ENCODE measurements at places on chromosomes 2 and 18. TPM values are rescaled to one million over a fixed set of nuclear protein-coding genes. Genes with fewer than 3 reads are reported as not detected.

- no peak for DNase-seq
Observed at GRCh38 chr2:61771904-61772845, 81.7 kb downstream of the FAM161A start.

- no peak for DNase-seq
Observed at GRCh38 chr2:16617282-16618266, 48.1 kb downstream of the CYRIA start.

DNA sequence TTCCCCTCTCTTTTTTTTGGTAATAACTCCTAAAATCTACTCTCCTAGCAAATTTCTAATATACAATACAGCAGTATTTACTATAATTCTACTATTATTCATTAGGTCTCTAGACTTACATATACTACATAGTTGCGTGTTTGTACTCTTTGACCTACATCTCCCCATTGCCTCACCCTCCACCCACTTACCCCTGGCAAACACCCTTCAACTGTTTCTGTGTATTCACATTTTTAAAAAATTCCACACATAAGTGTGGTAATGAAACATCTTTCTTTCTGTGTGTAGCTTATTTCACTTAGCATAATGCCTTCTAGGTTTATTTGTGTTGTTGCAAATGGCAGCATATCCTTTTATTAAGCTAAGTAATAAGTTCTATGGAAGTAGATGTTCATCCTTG is 336.0 kb downstream of the CCDC85A start:
- no peak for DNase-seq

DNA sequence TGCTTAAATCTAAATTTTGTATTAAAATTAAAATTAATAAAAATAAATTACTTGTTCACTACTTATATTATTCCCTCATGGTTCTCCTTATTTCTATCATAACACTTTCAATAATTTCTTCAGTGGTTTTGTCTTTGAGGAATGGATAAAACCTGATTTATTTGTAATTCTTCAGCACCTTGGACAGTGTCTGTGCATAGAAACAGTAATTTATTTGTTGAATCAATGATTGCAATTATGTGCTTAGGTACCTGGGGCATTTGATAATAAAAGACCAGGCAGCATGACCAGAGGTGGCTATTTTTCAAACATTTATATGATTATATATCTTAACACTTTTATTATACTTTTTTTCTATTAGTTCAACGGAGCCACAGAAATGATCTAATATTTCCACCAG is 1062.7 kb downstream of the DSC3 start:
- no peak for DNase-seq

- no peak for DNase-seq
Observed at GRCh38 chr2:201768918-201769317, 11.8 kb downstream of the ALS2 start.

Gene EPB41L3
- polyA plus RNA-seq, result 42.0 TPM

- DNase-seq, result no peak
Observed at GRCh38 chr2:134052173-134052572, 201.7 kb upstream of the MGAT5 start.

DNA sequence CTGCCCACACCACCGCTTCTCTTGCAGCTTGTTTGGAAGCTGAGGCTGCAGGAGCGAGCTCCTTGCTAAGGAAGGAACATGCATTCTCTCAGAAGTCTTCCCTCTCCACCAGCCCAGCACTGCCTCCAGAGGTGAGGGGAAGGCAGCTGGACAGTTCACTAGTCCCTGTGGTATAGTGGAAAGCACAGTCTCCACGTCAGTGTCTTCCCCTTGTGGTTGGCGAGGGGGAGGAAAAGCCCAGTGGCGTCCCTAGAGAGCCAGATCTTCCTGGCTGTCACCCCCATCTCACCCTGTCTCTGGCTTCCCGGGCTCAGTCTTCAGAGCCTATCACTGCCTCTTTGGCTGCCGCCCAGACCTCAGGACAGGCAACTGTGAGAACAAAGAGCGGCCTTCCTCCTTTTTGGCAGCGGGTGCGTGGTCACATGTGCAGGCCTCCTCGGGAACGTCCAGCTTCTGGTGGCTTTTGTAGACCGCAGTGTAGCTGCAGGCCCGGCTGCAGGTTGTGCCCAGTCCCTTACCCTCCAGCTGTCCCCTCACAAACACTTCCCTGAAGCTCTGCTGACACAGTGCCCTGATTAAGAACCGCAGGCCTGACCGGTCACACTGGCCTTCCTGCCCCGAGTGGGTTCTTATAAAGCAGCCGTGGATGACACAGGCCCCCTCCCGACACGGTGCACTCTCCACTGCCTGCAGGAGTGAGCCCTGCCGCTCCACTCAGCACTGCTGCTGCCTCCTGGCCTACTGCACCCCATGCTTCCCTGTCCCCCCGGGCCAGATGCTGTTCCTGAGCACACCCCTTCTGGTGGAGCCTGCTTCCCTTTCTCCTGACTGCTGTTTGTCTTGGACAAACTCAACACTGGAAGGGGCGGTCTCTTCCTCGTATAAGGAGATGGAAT is 90.9 kb downstream of the RNF144A start:
- no peak for DNase-seq

DNA sequence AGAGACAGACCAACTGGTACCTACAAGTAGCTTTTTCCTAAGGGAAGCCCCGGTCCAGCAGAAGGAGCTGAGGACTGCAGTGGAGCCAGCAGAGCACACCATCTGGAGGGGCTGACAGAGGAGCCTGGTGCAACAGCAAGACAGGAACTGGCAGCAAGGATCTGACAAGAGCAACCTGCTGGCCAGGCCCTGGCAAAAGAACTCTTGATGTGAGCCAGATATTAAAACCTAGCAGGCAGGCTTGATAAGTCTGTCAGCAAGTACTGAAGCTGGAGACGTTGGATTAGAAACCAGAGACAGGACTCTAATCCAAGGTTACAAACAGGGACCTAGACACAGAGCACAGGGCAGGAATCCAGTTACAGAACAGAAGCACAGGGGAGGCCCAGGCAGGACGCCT is 260.7 kb upstream of the MGAT5 start:
- no peak for DNase-seq

DNA sequence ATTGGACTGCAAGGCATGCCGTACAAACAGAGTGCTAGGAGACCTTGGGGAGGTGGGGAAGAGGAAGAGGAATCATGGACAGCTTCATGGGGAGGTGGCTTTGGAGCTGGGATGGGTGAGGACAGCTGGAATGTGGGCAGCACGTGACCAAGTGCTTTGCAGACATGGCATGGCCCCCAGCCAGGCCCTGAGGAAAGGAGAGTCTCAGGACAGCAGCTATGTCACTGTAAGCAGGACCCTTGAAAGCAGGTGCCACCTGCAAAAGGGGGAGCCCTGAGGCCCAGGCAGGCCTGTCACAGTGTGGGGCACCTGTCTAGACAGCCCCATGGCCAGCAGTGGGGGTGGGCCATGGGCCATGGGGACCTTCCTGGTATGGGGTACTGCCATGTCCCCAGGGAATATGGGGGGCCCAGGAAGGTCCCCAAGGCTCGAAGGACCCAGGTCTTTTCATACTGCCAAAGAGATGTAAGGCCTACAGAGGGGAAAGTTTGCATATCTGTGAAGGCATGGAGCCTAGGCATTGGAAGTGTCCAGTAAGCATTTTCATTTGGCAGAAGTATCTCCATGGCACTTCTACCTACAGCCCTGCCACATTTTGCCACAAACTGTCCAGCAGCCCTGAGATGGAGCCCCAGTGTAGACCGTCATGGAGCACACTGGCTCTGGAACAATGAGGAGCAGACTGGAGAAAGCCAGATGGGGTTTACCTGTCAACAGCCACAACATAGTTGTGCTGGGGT is 9.9 kb downstream of the PAX8 start:
- DNase-seq, result no peak

Gene GFPT1
- polyA plus RNA-seq, result 43.1 TPM

Gene SPATA3
- not detected for polyA plus RNA-seq

DNA sequence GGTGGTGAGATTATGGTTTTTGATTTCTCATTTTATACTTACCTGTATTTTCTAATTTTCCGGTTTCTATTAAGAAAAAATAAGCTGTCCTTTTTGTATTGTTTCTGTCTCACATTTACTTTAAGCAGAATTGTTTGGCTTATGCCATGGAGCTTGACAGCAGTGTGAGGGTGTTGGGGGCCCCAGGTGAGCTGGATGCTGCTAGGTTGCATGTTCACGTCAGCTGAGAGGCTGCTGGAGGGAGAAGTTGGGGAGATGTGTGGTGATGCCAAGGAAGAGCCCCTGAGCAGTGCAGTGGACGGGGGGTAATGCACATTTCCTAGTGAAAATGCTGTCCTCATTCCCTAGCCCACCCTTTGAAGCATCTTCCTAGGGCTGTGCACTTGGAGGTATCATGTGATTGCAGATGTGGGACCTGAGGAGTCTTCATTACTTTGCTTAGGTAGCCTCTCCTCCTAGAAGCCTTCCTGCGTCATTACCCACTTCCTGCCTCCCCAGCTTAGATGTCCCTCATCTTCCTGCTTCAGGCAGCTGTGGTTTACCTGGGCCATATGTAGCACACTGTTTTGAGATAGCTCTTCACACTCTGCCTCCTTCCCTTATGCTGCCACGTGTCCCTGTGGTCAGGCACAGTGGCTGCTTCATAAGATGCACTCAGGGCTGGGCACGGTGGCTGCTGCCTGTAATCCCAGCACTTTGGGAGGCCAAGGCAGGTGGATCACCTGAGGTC is 16.2 kb downstream of the ATG16L1 start:
- no peak for DNase-seq

DNA sequence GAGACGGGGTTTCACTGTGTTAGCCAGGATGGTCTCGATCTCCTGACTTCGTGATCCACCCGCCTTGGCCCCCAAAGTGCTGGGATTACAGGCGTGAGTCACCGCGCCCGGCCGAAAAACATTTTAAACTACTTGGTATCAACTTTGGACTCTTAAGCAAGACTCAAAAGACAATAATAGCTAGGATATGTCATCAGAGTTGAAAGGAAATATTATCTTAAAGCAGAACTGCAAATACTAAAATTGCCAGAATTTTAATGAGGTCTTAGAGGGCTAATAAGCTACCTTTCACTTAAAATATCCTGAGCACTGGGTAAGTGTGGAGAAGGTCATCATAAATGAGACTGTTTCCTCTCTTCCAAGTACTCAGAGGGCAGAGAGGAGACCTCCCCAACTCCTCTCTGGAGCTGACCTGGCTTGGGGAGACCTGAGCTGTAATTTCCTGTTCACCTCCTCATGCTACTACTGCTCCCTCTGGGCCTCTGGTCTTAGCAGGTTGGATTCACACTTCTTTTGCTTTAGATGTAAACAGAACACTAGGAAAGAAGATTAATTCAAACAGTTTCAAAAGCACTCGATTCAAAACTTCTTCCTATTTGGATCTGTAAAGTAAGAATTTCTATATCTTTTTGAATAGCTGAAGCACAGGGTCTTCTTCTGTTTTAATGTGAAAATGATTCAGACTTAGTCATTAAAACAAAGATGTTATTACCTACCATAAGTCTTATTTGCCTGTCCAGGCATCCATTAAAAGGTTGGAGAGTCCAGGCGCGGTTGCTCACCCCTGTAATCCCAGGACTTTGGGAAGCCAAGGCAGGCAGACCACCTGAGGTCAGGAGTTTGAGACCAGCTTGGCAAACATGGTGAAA is 16.5 kb downstream of the CNRIP1 start:
- DNase-seq, result no peak

DNA sequence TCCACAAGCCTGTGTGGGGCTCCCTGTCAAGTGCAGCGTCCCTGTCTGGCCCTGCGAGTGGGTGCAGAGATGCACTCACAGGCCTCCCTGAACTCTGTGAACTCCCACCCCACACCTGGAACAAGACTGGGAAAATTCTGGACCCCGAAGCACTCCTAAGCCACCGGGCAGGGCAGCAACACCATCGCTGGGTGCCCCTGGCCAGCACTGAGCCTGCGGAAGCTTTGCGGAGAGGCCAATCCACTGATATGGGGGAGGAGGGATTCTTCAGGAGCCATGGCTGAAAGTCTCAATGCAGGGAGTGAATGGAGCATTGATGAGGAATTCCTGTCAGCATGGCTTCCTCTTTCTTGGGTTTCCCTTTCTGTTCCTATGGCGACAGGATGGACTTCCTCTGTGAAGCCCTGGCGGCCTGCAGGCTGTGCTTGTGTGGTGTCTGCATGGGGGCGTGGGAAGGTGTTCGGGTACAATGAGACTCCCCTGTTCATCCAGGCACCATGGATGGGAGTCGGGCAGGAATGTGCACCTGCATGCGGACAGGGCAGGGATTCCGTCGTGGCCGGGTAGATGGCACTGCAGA is 15.1 kb downstream of the TRIB2 start:
- DNase-seq, result no peak

DNA sequence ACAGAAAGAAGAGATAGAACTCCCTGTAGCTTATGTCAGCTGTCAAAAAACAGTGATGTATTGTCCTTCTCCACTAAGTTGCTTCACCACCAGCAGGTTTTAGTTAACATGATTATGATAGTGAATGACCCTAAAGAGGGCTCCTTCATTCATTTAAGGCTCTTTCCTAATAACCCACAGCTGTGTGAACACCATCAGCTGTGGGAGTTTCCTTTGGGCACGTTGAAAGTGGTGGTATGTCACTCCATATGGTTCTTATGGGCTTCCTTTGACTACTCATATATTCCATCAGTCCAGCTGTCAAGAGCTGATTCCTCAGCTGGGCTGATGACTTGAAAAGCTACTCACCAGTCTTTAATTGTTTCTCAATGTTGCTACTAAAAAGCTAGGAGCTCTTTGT is 210.3 kb downstream of the UBE2E3 start:
- no peak for DNase-seq

GRCh38 chr18:69900941-69901340 is 46.7 kb downstream of the CD226 start:
- no peak for DNase-seq

Gene PID1
- polyA plus RNA-seq, result 11.1 TPM

DNA sequence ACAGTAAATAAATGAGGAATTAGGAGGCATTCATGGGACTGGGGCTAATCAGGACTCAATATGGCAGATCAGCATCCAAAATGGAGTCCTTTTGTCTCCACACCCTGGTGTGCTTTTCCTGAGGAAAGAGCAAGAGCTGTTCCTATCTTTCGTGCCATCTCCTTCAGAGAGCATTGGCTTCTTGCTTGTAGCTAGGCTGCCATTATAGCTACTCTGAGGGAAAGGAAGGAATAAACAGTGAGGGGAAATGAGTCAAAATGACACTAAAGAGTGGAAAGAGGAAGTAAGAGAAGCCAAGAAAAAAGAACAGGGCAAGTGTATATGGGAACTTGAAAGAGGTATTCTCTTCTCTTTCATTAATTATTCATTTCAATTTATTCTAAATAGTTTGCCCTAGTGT is 8.4 kb upstream of the NMI start:
- DNase-seq, result no peak

Gene GPR39
- 4.4 TPM for polyA plus RNA-seq

DNA sequence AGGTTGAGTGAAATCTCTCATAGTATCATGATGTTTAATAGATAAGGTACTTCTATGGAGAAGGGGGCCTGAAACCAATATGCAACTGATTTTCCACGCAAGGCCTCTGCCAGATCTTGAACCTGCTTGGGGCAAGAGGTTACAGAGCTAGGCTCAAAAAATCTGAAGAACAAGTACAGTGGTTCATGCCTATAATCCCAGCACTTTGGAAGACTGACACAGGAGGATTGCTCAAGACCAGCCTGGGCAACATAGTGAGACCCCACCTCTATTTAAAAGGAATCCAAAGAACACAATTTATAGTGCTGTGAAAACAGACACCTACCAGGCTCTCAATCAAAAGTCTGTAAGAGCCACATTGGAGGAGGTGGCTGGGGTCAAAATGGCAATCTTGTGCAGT is 28.6 kb downstream of the HADHA start:
- DNase-seq, result no peak
